Fibroblast of skin of left biceps (primary cell): ENCODE measurements at places on chromosomes 12 and 14.

- no peak for DNase-seq
Measured at GRCh38 chr12:21881965-21882364, 59.3 kb downstream of the ABCC9 start.

- DNase-seq, result no peak
Measured at GRCh38 chr14:52923902-52924575, 26.8 kb downstream of the FERMT2 start.

DNA sequence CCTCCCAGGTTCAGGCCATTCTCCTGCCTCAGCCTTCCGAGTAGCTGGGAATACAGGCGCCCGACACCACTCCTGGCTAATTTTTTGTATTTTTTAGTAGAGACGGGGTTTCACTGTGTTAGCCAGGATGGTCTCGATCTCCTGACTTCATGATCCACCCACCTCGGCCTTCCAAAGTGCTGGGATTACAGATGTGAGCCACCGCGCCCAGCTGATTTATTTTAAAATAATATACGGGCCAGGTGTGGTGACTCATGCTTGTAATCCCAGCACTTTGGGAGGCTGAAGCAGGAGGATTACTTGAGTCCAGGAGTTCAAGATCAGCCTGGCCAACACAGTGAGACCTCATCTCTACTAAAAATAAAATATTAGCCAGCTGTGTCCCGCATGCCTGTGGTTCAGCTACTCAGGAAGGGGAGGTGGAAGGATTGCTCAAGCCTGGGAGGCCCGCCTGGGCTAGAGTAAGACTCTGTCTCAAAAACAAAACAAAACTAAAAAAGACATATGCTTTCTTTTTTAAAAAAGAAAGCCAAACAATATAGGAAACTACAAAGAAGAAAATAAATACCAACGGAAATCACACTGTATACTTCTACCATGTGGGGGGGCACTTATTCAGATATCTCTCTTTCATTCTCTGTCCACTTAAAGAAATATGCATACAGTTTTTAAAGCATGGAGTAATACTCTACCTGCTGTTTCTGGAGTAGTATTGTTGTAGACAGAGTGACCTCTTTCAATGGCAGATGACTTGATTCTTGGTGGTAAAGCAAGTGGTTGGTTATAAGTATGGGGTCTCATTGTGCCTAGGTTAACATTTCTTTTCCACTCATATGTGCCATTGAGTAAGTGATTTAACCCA is 930 bp upstream of the MIA2 start:
- peak; percentile 54 for DNase-seq

DNA sequence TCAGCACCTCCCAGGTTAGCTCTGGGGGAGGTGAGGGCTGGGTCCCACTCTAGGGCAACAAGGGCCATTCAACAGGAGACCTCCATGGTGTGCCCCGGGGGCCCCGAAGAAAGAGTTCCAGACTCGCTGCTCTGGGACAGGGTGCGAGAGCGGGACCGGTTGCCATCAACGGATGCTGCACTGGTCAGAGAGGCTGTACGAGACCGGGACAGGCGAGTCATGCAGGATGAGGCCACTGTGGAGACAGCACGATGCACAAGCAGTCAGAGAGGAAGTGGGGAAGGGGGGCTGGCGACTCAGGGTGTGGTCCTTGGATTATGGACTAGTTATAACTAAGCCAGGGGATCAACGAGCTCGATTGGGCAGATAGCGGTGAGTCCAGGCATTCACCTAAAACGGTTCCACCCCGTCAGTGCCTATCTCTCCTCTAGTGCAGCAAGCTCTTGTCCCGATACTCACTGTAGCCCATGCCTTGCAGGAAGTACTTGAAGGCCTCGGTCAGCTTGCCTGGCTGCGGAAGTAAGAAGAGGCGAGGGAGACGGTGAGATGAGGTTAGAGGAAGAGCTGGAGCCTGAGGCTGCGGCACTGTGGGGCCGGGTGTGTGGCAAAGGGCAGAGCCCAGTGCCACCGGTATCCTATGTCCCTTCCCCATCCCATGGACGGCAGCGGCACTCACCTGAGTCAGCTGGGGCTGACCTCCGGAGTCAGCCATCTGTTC is 7.2 kb downstream of the NDRG2 start:
- DNase-seq, result no peak

DNA sequence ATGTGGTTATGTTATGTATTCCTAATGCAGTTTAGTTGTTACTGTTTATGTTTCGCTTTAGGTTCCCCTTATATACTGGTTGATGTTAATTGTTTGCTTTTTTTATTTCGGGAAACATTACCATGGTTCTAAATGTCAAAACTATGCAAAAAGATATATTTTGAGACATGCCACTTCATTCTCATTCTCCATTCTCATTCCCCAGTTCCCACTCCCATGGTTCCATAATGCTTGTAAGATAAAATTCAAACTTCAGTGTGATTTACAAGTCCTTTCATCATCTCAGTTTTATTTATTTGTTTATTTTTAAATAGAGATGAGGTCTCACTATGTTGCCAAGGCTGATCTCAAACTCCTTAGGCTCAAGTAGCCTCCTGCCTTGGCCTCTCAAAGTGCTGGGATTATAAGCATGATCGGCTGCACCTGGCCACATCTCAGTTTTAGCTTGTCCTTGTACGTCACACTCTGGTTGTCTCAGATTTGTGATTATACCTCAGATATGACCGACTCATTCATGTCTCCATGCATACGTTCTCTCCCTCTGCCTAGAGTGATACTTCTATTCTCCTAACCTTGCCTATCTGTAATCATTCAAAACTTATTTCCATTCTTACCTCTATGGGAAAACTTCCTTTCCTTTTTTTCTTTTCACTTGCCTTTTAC is 407.8 kb upstream of the RGS6 start:
- no peak for DNase-seq

GRCh38 chr12:48826209-48826855 is 8.0 kb downstream of the CACNB3 start:
- no peak for DNase-seq

GRCh38 chr12:124543052-124543589 is 24.3 kb downstream of the NCOR2 start:
- DNase-seq, result no peak

- DNase-seq, result no peak
Measured at GRCh38 chr14:63524537-63525155, 18.5 kb downstream of the PPP2R5E start.

DNA sequence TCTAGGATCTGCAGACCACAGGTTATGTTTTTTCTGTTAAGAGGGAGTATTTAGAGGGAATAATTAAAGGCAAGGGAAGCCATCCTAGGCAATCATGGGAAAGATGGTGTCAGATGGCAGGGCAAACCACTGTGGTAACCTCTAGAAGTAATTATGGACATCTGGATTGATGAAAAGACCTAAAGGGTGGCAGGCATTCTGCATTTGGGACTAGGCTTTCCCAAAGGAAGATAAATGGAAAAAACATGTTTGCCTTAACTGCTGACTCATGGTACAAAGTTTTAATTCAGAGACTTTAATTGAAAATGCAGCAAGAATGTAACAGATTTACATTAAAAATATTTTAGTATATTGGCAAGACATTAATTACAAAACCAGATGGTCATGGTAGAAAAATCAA is 88.1 kb downstream of the TMEM30B start:
- DNase-seq, result peak; percentile 66

DNA sequence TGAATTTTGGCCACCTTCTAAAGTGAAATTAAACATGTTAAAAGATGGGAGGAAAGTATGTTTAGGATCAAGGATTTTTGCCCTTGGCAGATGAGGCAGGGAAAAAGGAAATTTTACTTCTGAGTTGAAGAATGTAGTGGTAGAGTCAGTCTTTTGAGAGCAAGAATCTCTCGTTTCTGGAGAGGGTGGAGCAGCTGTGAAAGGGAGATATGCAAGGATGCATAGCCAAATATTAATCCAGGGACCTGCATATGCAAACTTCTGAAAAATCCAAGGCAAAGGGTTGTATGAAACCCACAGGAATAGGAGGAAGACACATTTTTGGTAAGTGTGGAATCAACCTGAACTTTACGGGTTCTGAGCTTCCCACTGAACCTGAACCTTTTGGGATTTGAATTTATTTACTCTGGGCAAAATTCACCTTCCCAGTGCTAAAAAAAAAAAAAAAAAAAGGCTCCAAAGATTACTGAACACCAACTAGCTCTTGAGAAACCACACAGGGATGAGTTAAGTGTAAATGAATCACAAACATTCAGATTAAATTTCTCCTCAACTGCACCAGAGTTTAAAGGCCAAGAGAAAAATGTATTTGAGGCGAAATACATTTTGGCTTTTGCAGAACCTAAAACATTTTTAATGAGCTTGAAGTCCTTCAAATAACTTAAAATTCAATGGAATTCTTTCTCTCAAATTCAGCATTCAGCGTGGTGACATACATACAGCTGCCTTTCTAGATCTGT is 187.1 kb upstream of the CDKN3 start:
- DNase-seq, result peak; percentile 42

- no peak for DNase-seq
Measured at GRCh38 chr12:724194-724855, 28.1 kb upstream of the WNK1 start.

- DNase-seq, result peak; percentile 44
Measured at GRCh38 chr12:95215949-95216348, 1.3 kb downstream of the FGD6 start.

DNA sequence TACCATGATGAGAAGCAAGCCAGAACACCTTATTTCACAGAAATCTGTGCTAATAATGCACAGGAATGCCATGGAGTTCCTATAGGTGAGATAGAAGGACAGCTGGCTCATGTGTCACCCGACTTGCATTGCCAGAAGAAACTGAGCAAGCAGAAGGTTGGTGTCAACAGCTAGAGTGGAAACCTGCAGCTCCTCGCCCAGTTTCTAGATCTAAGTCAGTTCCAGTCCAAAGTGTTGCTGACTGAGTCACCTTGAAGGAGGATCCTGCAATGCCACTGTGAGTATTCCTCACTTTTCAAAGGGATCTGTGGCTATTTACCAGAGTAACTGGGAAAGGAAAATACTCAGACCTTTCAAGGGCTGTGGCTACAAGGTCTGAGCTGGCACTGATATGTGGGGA is 17.1 kb downstream of the CDKL1 start:
- no peak for DNase-seq

DNA sequence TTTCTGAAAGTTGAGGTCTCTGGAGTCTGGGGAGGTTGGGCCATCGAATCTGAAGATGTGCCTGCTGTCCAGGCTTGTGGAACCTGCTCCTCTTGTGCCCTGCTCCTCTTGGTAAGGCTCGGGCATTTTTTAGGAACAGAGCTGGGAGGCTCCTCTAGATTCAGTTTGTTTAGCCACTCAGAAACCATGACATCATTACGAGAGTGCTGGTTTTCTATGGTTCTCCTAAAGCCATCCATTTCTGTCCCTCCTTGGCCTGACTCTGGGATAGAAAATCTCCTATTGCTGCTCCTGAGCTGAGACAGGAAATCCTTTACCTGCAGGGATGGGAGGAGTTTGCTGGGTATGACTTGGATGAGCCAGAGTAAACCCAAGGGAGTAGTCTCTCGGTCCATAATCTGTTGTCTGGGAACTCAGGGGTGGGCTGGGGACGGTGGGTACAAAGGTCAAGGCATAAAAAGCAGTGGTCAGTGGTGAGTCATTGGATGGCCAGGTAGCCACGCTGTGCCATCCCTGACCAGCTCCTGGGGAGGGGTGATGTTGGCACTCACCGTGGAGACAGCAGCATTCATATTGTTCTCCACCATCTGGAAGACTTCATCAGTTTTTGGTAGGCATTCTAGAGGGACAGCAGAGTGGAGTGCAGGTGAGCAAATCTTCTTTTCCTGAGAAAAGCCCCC is 2.4 kb upstream of the ADCY4 start:
- no peak for DNase-seq

DNA sequence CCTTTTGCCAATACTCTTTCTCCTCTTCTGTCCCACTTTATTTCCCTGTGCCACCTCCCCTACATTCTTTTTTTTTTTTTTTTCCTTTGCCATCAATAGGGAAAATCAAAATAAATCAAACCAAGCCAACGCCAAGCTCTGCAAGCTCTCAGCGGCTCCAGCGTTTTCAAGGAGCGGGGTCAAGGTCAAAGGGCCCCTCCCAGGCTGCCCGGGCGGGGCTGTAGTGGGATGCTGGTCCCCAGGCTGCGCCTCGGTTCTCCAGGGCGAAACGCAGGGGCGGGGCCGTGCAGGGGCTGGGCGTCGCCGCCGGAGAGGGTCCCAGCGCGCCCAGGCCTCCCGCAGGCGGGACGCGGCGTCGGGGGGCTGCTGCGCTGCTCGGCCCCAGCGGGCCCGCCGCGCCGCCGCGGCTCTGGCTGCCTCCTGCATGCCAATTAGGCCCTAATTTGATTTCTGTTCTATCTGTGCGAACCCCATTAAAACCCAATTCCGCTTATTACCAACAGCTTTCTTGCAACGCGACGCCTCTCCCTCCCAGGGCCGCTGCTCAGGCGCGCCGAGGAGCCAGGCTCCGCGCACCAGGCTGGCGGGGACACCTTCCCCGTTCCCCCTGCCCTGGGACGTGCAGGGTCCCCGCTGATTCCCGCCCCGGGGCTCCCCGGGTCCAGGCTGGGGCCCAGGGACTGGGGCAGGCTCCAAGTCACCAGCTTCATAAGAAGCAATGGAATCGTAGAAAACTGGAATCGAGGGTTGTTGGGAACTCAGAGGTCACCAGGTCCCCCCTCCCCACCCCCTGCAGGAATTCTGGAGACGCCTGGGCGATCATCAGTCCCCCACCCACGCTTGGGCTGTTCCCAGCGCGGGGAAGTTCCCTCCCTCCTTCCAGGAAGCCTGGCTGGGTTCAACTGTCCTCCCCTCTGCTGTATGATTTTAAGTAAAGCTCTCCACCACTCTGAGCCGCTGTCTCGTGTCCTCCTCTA is 50.7 kb upstream of the MAP1LC3B2 start:
- no peak for DNase-seq

- DNase-seq, result no peak
Measured at GRCh38 chr12:77679686-77680085, 151.0 kb upstream of the NAV3 start.

DNA sequence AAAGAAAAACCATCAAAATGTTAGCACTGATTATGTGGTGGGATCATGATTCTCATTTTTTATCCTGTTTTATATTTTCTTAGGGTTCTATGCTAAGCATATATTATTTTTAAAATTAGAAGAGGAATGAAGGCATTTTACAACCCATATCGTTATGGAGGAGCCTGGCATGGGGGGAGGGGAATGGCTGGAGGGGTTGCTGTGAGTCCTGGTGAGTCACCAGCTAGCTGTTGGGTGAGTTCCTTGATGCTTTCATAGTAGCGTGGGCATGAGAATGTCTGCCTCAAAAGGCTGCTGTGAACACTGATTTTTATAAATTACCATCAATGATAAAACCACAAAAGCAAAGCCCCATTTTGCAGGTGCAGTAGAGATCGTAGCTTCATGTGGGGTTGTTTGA is 46.9 kb downstream of the C14orf132 start:
- DNase-seq, result no peak

GRCh38 chr14:34251662-34252061 is 210.4 kb downstream of the SPTSSA start:
- no peak for DNase-seq

DNA sequence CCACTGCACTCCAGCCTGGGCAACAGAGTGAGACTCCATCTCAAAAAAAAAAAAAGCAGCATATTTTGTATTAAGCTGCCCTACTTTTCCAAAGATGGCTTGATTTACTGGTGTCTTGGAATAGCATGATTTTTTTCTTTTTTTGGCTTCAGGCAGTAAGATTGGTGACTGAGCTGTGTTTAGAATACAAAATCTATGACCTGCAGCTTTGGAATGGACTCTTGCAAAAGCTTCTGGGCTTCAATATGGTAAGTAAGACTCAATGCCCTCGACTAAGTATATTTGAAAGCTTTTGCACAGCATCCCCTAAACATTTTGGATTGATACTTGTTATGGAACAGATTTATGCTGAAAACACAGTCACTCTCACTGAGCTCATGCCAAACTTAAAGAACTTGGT is 87.8 kb downstream of the KNTC1 start:
- no peak for DNase-seq

GRCh38 chr12:27015730-27016076 is 1.5 kb upstream of the TM7SF3 start:
- DNase-seq, result no peak
